Naive thymus-derived CD8-positive, alpha-beta T cell (primary cell): ENCODE measurements at places on chromosomes 3 and 15. TPM values are rescaled to one million over a fixed set of nuclear protein-coding genes. Genes with fewer than 3 reads are reported as not detected.

FETUB gene
- not detected for total RNA-seq

DNA sequence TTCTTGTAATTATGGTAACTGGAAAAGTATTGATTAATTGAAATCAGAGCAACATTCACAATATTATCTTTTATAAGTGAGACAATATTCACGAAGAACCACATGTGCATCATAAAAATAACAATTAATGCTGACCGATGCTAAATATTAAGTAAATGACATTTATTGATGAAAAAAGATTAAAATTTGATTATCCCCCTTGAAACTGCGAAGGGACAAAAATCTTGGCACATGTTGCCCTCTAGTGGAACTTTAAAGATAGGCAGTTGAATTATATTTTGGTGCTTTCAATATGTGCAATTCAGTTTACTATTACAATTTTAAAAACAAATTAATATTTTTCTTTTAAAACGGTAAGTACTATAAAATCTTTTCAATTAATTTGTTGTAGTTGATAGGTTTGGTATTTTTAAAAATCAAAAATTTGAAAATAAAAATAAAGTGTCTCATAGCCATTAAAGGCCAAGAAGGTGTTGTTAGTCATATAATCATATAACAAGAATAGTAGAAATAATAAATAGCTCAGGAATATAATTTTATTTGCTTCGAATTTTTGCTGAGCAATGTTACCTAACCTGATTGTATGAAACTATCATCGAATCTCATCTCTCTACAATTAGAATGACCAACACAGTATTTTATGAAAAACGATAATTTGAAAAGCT lies 270.2 kb downstream of the ROBO1 start:
- DNase-seq: no peak

DNA sequence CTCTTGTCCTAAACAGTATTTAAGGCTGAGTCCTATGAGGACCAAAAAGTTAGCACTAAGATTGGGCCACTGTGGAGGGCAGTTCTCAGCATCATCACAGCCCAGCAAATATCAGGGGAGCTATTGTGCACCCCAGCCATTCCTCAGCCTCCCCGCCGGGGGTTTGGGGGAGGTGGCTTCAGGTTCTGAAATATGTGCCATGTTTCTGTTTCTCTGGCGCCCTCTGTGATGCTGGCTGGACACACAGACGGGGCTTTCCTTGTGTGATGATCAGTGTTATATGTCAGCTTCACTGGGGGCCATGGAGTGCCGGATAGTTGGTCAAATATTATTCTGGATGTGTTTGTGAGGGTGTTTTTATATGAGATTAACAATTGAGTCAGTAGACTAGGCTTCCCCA lies 106.8 kb downstream of the GABRG3 start:
- DNase-seq: no peak

DNA sequence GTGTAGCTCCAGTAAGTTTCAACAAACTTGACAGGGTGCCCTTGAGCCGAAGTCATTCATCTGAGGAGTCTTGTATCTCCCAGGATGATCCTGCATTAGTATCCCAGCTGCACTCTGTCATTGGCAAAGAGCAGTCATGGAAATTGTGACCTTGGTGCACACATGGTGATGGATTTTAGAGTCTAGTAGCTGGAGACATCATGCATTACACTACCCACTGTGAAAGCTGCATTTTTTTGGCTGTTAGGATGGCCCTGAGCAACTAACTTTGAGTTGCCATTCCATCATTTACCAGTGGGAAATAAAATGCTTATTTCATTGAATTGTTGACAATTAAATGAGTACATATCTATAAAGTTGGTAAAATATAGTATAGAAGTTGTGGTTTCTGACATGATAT lies 552.6 kb upstream of the CBLB start:
- DNase-seq: no peak

IQCF5 gene
- total RNA-seq: not detected

DNA sequence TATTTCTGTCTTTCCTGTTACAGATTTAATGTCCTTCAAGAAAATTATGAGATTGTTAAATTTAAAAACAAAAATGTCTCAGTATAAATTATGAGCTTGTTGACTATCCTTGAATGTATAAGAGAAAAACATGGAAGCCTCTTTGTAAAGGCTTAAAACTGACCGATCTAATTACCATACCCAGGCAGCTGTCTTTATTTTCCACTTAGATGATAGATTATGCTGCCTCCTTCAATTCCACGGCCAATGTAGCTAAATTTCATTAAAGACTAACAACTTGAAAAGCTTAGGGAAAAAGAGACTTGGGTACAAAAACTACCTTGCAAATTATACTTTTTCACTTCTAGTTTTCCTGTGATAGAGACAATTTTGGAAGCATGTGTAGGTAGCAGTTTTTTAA lies 88.3 kb downstream of the ATP10A start:
- DNase-seq: no peak

DNA sequence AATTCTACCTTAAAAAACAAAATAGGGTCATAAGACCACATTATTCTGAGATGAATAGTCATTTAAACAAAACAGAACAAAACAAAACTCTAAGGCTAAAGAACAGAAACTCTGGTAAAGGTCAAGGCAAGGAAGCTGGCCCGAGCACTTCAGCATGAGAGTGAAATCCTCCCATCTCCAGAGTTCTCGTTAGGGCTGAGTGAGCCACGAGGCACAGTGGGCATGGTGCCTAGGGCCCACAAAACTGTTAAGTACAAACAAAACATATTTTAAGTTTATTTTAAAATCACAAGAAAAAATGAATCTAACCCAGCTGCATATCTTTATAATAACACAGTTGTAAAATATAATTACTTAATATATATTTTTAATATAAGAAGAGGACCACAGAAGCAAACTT lies 417.8 kb upstream of the GBE1 start:
- DNase-seq: no peak
